Panc1 (cell line): ENCODE measurements at places on chromosomes 2 and 18. TPM values are rescaled to one million over a fixed set of nuclear protein-coding genes. Genes with fewer than 3 reads are reported as not detected.

GRCh38 chr2:20723543-20723942, 56.6 kb downstream of the GDF7 start:
- DNase-seq = no peak

DNA sequence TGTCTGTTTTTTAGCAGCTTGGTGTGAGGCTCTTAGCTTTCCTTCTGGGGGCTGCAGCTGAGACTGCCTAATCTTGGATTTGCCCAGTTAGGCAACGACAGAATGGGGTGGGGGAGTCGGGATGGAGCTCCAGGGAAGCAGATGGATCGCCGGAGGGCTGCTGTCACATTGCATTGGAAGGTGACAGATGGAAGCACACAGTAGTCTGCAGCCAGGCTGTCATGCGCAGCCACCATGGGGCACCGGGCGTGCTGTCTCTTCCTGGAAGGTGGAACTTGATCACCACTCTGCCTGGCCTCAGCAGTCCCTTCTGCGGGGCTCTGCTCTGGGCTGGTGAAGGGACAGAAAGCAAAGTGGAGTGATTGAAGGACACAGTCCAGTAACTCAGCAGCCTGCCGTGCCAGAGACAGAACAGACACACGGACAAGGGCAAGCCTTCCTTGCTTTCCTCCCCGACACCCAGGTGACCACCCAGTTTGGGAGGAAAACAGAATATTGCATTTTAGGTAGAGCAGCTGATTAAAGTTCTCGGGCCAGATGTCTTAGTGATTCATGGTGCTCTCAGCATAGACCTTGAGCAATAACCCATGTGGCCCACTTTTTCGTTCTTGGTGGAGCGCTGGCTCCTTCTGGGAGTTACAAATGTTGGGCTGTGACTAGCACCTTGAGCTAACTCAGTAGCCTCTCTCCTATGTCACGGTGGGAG, 40.9 kb downstream of the RNF144A start:
- no peak for DNase-seq

GRCh38 chr18:10343778-10344177, 110.7 kb upstream of the APCDD1 start:
- DNase-seq = no peak

DNA sequence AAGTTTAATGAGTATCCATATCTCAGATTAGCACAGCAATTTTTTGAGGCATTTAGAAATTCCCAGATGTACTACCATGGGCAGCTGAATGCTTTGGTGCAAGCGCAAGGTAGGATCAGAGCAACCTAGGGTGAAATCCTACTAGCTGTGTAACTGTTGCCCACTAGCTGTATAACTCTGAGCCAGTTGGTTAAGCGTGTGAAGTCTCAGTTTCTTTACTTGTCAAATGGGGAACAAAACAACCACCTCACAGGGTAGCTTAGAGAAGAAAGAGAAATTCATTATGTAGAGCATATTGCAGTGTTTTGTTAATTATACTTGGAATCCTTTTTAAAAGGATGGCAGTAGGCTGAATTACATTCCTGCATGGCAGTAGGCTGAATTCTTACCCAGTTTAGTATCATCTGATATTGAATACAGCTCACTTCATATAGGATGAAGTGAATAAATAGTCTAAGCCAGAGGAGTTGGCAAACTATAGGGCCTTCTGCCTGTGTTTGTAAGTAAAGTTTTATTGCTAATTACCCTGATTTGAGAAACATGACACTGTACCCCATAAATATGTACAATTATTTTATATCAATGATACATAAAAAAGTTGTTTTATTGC, 180.7 kb downstream of the PLCL1 start:
- DNase-seq = no peak

DNA sequence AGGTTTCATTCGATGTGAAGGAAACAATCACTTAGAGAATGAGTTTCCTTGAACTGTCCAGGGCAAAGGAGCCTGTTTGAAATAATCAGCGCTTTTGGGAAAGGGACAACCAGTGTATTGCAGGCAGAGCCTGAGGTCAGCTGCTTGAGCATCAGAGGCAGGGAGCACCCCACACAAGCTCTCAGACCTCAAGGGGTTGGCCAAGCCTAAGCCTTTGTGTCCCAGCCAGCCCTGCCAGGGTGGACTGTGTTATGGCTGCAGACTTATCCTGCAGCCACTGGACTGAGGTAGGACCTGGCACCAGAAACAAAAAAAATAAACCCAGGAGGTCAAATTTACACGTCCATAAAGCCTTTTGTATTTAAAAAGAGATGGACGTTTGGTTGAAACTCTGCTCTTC, 228.3 kb downstream of the SEPTIN10 start:
- DNase-seq = no peak

GRCh38 chr2:12057436-12058166, 311.2 kb downstream of the LPIN1 start:
- no peak for DNase-seq

DNA sequence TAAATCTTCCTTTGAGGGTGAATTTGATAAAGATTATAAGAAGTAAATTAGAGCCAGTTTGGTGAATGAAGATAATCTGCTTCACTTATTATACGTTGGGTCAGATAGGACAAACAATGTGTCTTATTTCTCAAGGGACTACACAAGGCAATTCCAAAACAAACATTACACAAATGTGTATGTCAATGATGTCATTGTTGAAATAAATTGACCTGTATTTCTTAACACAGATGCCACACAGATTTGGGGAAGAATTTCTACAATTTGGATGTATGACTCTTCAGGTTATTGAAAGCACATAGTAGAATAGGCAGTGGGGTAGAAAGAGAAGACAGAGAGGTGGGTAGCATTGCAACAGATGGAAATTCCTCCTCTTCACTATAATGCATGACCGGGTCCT, 6.9 kb upstream of the CRIM1 start:
- DNase-seq = no peak

- no peak for DNase-seq
These were observed 144.5 kb downstream of the RAD51AP2 start for GRCh38 chr2:17373741-17374140.

The ICA1L gene
- 6.4 TPM for total RNA-seq

- DNase-seq = no peak
These were observed 259.1 kb downstream of the LTBP1 start for GRCh38 chr2:33205693-33206434.

DNA sequence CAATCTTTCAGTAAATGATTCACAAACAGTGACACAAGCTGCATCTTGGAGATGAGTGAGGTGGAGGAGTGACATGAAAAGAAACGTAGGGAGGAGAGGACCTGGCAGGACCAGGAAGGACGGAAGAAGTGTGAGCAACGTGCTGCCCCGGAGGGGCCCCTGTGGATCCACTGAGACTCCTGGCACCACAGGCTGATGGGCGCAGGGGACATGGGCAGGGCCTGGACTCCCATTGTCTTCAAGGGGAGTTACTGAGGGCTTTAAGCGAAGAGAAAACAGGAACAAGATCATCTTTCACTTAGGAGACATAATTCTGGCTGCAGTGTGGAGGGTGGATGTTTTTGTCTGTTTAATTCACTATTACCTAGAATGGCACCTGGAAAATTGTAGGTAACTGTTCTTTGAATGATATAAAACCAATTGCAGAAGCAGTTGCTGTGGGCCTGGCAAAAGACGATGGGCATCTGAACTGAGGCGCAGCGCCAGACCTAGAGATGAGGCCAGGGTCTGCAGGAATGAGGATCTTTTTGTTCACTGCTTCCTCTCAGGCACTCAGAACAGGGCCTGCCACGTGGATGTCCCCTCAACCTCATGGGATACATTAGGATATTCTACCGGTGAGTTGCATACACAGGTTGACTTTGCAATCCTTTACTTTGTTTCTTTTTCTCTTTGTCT, 156.4 kb downstream of the TMEM18 start:
- DNase-seq = no peak

- no peak for DNase-seq
These were observed 306.1 kb downstream of the ZEB2 start for GRCh38 chr2:144213797-144214196.

GRCh38 chr2:241461693-241462677, 46.4 kb downstream of the STK25 start:
- no peak for DNase-seq

DNA sequence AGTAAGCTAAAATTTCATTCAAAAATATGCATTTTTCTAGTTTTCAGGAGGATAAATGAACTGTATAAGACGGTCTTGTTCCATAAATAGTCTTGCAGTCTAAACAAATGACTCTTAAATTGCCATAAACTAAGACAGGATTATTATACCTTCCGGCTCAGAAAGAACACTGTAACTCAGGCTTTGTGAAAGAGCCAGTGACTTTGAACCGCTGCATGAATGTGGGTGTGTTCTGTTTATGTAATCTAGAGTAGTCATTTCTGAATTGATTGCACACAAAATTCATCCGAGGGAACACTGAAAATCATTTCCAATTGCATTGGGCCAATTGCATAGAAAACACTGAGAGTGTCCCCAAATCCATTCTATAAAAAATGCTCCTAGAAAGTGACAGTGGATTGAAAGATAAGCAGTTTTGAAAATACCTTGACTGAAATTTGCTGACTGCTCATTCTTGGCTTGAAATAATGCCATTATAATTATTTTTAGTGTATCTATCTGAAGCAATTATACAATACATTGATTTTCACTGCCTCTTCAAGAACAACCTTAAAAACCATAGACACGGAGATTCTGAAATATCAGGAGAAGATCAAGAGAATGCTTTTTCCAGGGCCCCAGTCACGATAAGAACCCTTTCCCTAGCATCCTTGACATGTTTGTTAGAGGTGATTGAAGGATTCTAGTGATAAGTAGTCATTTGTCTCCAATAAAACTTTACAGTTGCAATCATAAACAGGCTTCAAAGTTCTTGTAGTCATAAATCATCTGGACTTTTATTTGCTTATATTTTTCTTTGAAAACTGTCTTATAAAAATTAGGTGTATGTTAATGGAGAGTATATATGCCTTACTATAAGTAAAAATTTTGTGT, 55.4 kb downstream of the CNTNAP5 start:
- DNase-seq = no peak

The HSBP1L1 gene
- total RNA-seq = 45.4 TPM

DNA sequence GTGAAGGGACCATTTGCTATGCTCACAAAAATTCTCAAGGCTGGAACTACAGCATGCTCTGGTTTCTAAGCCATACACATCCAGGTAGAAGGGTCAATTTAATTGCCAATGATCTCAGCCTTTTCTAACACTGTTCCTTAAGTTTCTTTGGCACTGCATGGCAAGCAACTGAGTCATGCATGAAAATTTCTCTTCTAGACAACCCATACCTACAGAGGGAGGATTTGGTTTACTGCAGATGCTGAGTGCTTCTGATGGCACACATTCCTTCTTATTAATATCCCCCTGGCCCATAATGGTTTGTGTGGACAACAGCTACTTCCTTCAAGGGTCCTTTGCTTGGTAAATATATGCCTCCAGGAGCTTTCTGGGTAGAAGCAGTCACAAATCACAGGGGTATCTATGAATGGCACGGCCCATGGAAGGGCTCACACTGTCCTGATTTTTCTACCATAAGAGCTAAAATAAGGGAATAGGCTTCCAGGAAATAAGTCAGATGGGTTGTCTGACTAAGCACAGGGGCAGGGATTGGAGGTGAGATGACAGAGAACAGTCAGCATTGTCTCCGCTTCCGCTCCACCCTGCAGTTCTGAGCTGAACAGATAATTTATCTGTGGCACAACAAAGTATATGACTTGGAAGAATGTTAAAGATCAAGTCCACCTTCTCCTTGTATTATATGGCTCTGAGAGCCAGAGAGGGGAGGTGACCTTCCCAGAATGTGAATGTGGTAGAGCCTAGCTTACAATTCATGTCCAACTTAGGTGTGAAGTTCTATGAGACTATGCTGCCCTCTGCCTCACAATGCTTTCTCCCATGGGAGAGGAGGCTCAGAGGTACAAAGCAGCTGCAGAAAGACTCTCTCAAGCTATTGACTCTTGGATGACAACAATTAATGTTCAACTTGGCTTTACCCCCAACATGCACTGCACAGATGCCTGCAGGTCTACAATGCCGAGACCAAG, 199.2 kb upstream of the TNP1 start:
- no peak for DNase-seq

- DNase-seq = no peak
These were observed 42.8 kb downstream of the ESCO1 start for GRCh38 chr18:21557607-21558253.

DNA sequence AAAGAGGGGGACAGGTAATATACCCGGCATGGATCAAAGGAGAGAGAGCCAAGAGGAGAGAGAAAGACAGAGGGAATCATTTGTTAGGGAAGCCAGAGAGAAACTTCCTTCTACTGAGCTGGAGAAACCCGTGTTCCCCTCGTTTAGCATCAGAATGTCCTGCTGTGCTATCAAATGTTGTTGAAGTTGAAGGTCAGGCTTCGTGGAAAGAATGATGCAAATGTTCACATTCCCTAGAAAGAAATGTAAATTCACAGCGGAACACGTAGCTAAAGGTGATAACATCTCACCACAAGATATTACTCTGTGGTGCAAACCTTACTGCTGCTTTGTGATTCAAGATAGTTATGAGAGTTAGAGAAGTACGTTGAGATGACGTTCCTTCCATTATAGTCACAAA, 258.1 kb downstream of the LNPK start:
- no peak for DNase-seq

GRCh38 chr2:230688490-230688889, 24.2 kb upstream of the CAB39 start:
- DNase-seq = no peak

GRCh38 chr2:151840216-151841046, 12.2 kb upstream of the ARL5A start:
- DNase-seq = no peak

GRCh38 chr2:98388601-98389250, 42.5 kb downstream of the CNGA3 start:
- no peak for DNase-seq

DNA sequence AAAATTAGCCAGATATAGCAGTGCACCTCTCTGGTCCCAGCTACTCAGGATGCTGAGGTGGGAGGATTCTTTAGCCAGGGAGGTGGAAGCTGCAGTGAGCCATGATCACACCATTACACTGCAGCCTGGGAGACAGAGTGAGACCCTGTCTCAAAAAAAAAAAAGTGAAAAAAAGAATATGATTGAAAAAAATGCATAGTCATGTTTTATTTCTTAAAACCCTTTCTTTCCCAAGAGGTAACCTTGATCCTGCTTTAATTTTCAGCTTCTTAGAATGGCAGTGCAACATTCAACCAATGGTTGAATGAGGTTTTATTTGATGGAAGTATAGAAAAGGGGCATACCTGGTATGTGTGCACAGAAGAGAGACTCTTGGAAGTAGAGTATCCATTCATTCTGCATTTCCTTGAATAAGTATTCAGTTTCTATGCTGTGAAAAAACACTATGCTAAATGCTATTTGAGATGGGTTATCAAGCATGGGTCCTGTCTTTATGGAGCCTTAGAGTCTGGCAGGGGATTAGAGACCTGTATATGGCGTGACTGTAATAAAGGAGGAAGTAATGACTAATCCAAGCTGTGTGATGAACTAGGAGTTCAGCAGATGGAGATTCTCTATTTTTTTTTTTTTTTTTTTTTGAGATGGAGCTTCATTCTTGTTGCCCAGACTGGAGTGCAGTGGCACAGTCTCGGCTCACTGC, 146.3 kb downstream of the WDSUB1 start:
- DNase-seq = no peak

- no peak for DNase-seq
These were observed 3.5 kb downstream of the CNNM4 start for GRCh38 chr2:96764253-96764637.

GRCh38 chr18:22694954-22695353, 238.2 kb upstream of the RBBP8 start:
- DNase-seq = no peak

The RESP18 gene
- total RNA-seq = not detected

The GMCL1 gene
- total RNA-seq = 13.2 TPM

The SLC4A3 gene
- 13.5 TPM for total RNA-seq

- DNase-seq = no peak
These were observed 39.1 kb downstream of the EHBP1 start for GRCh38 chr2:62744603-62745002.

GRCh38 chr2:179057737-179058136, 7.8 kb upstream of the CCDC141 start:
- no peak for DNase-seq

The ALPG gene
- 65.3 TPM for total RNA-seq
